ENCODE measurements at places on chromosomes 3 and 15.

DNA sequence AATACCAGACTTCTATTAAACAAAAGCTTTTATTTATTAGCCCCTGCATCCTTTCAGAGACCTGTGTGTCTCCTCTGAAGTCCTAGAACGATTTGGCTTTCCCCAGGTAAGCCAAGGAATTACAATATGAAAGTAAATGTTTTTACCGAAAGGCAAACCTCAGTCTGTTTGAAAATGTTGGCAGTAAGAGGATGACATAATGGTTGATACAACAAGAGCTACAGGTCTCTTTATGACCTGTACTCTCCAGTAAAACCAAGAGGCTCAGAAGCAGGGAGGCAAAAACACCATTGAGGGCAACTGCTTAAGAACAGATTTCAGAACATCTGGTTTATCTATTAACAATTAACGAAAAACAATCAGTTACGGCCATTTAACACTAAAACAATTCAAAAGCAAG, 107.8 kb downstream of the ADAM10 start:
- DNase-seq: no peak

- DNase-seq: no peak
These were observed 772.3 kb downstream of the SI start for GRCh38 chr3:164306042-164306441.

DNA sequence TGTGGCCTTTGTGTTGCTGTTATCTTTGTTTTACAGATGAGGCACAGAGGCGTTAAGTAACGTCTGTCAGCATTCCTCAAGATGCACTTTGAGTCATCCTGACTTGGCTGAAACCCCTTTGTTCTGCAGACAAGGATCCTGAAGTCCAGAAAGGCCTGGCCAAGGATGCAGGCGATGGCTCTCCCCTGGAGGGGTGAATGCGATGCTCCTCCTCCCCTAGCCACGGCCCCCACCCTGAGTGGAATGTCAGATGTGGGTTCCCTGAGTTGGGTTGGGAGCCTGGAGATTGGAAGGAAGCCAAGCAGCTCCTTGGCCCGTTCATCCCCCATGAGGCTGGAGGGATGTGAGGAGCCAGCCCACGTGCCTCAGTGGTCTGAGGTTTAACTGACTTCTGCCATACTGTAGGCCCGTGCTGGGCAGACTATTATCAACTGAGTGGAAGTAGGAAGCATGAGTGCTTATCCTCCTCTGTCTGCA, 43.3 kb downstream of the POMGNT2 start:
- peak; percentile 7 for DNase-seq

GRCh38 chr3:181176601-181177000, 187.1 kb upstream of the DNAJC19 start:
- DNase-seq: peak; percentile 5

GRCh38 chr3:8678751-8679150, 34.2 kb upstream of the SSUH2 start:
- DNase-seq: no peak

DNA sequence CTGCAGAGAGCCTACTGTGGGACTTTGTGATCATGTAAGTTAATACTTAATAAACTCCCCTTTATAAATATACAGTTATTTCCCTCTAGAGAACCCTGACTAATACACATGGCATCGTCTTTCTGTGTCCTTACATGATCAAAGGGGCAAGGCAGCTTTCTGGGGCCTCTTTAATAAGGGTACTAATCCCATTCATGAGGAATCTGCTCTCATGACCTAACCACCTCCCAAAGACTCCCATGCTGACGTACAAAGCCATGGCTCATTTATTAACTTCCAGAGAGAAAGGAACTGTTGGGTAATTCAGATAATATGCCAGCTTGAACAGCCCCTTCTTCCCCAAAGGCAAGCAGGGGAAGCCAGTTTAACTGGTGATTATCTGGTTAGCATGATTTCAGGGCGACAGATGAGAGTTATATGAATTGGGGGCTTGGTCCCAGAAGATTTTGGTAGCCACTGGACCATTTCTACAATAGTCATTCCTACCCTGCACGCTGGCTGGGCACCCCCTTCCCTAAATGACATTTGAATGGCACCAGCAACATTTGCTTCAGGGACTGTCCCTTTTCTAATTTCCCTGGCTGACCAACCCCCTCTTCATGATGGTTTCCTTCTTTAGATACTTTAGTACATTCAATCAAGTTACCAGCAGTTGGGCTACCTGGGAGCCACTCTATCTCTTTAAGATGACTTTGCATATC, 83.6 kb upstream of the C3orf80 start:
- peak; percentile 26 for DNase-seq

GRCh38 chr3:66812136-66812535, 186.0 kb upstream of the KBTBD8 start:
- DNase-seq: peak; percentile 14

GRCh38 chr3:129061023-129061887, 676 bp downstream of the GP9 start:
- DNase-seq: no peak

GRCh38 chr3:197125636-197126035, 96.0 kb upstream of the MELTF start:
- DNase-seq: peak; percentile 70

GRCh38 chr3:111609700-111610099, 14.6 kb upstream of the ZBED2 start:
- DNase-seq: no peak

DNA sequence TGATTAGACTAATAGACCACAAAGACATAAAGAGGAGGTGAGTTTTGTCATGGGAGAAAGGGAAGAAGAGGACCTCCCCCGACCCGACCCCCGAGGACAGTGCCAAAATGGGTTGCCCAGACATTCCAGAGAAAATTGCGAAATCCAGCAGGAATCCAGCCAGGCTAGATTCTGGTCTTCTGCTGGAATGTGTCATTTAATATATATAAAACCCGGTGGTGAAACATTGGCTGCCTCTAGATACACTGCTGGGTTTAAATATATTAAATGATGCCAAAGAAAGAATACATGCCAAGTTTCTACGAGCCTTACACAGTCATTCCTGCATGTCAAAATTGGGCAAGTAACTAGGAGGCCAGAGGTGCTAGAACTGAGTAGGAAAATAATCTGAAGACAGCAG, 45.3 kb upstream of the SPESP1 start:
- DNase-seq: peak; percentile 54

DNA sequence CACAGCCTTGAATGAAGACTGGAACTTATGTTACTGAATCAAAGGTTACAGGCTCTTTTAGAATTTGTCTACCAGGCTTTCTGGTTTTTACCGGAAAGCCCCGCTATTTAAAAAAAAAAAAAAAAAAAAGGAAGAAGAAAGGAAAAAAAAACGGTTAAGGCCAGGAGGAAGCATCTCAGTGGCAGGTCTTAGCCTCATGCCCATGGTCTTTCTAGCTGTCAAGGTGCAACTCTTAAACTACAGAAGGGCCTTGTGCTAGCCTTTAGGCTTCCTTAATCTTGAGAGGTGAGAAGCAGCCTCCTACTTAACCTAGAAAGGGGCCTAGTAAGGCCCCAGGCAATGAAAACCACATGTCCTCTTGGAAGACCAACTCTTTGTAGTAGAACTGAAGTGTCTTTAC, 77.5 kb downstream of the TBC1D5 start:
- no peak for DNase-seq

GRCh38 chr3:112093180-112093522, 7.0 kb downstream of the C3orf52 start:
- DNase-seq: no peak

DNA sequence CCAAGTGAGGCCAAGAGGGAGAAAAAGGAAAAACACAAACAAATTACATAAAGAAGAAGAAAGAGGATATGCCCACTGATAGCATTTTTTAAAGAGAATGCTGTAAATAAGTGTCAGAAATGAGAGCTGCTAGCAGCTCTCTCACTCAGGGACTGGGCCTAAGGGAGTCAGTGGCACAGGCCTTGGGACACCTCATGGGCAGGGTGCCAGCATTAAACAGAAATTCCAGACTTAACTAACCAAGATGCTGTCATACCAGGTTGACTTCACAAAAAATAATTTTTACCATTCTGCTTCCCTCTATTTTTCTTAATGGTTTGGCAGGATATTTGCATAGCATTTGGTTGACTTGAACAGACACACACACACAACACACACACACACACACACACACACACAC, 92.3 kb upstream of the ADAMTSL3 start:
- DNase-seq: peak; percentile 1

- DNase-seq: peak; percentile 38
These were observed 75.6 kb downstream of the MCTP2 start for GRCh38 chr15:94306700-94307650.

GRCh38 chr3:36965440-36965839, 20.6 kb upstream of the TRANK1 start:
- no peak for DNase-seq

- DNase-seq: no peak
These were observed 151.0 kb downstream of the MBNL1 start for GRCh38 chr3:152419748-152420147.

DNA sequence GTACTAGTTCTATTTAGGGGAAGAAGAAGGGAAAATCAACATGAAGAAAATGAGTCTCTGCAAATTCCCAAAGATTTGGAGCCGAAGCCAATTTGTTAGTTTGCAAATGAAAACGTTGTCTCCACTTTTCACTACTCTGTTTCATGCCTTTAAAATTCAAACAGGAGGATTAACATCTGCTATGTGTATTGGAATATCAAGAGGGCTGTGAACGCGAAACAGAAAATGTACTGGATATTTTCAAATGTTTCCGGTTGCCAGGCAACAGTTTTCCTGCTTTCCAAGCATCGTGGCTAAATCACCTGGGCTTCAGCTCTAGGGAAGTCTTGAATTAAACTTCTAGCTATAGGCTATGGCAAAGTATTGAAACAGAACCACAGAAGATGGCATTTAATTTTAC, 172.8 kb downstream of the KCNMB2 start:
- DNase-seq: no peak

- peak; percentile 82 for DNase-seq
These were observed 33.3 kb downstream of the DET1 start for GRCh38 chr15:88513195-88513594.

- no peak for DNase-seq
These were observed 32.0 kb upstream of the APEH start for GRCh38 chr3:49641921-49642707.

DNA sequence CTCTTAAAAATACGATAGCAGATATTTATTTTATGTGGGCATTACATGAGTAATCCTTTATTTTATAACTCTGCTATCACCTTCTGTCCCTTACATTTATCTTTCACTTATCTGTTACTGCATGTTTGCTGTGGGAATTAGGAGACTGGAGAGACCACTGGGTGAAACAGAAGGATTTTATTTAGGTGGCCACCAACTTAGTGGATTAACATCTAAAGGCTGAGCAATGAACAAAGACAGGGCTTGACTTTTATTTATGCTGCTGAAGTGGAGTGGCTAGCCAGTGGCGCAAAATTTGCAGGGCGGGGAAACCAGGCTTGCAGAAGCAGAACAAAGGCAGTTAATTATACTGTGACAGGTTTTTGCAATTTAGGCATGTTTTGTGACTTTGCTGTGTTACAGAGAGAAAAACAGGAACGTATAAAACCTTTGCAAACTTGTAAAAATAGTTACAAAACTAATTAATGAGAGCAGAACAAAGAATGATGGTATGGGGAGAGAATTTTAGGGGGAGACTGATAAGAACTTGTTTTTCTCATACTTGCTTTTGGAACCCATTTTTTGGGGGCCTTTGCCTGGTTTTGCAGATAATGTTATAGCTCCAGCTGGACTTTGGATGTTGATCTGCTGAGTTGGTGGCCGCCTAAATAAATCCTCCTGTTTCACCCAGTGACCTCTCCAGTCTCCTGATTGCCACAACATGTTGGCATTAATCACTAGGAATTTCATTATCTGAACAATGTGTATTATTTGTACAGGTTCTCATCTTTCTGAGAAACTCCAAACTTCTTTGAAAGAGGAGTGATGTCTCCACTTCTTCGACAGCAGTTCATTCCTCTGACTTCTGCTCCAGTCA, 18.0 kb downstream of the KLHL24 start:
- DNase-seq: peak; percentile 4

GRCh38 chr3:195057716-195058115, 213.2 kb downstream of the XXYLT1 start:
- no peak for DNase-seq

All from EH (cell line).